Hepatocyte (in vitro differentiated cells): ENCODE measurements at places on chromosomes 5 and 9. TPM values are rescaled to one million over a fixed set of nuclear protein-coding genes. Genes with fewer than 3 reads are reported as not detected.

DNA sequence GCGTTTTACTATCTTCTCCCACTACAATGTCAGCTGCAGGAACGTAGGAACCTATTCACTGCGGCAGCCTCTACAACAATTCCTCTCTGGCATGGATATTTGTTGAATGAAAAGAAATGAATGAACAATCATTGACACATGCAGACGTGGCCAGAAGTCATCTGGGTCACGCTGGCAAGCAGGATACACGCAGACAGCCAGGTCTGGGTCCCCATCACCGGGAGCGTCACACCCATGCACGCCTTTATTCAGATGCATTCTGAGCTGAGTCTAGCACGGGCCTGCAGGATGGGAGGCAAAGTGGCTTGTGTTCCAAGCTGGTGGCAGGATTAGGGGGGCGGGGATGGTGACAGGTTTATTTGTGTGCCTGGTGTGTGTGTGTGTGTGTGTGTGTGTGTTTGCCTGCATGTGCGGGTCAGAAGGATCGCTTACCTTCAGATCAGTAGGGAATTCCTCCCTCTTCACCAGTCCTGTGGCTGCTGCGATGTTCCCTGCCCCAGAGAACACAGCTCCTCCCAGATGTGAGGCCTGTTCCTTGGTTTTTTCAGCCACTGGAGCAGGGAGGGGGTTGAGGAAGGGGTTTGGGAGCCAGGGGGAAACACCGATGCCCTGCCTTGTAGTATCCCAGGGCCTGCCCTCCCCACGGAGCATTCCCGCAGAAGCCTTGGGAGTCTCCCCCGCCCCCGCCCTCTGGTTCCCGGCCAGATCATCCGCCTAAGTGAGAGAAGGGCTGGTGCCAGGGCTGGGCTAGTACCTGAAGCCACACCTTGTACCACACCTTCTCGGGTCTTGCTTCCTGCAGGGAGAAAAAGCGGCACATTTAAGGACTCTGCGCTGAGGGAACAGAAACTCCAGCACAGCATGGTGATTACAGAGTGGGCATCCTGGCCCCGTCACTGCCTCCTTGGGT lies 4.1 kb downstream of the SNCB start:
- no peaks in the 10 kb centered on the region for H3K4me1 ChIP-seq
- H3K27me3 ChIP-seq = peaks cover 77% of the 10 kb centered on the region
- DNase-seq = no peak
- H3K36me3 ChIP-seq = no peaks in the 10 kb centered on the region
- H3K27ac ChIP-seq = no peak overlapping the region

GRCh38 chr5:156794687-156795086 lies 55.4 kb upstream of the PPP1R2B start:
- DNase-seq = no peak
- H3K4me3 ChIP-seq = no peak overlapping the region
- no peaks in the 10 kb centered on the region for H3K4me1 ChIP-seq

DNA sequence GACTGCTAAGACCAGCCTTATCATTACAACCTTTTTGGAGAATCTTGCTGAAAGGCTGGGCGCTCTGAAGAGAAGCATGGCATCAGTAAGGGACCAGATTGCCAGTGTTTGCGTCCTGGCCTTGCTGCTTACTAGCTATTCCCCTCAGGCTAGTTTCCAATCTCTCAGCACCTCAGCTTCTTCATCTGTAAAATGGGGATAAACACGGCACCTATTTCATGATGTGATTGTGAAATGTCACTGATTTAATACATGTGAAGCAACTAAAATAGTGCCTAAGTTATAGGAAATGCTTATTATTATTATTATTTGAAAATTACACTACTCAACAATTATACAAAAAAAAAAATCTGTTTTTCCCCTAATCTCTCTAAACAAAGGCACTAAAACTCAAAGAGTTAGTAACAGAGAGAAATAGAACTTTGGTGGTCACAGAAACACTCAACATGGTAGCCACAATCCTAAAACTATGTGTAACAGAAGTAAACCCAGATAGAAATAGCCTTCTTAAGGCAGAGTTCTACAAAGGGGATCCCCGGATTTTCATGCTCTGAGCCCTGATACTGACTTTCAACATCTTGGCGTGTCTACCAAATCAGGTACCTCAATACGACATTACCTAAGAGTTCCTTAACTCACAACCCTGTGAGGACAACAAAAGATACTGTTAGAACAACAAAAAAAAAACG lies 62.0 kb downstream of the ENC1 start:
- no peaks in the 10 kb centered on the region for H3K27me3 ChIP-seq
- DNase-seq = no peak
- H3K27ac ChIP-seq = no peak overlapping the region

- H3K36me3 ChIP-seq = no peaks in the 10 kb centered on the region
- no peaks in the 10 kb centered on the region for H3K27me3 ChIP-seq
- DNase-seq = no peak
- no peak overlapping the region for H3K27ac ChIP-seq
Measured at GRCh38 chr9:91211414-91211813, 150.3 kb downstream of the AUH start.

GRCh38 chr5:63097286-63097685 lies 518.7 kb downstream of the LRRC70 start:
- no peaks in the 10 kb centered on the region for H3K36me3 ChIP-seq
- peaks cover 12% of the 10 kb centered on the region for H3K4me1 ChIP-seq
- H3K4me3 ChIP-seq = no peak overlapping the region
- DNase-seq = no peak
- H3K27me3 ChIP-seq = no peaks in the 10 kb centered on the region

- H3K27me3 ChIP-seq = no peaks in the 10 kb centered on the region
- no peak overlapping the region for H3K4me3 ChIP-seq
- no peaks in the 10 kb centered on the region for H3K36me3 ChIP-seq
- no peak overlapping the region for H3K27ac ChIP-seq
- DNase-seq = no peak
Measured at GRCh38 chr5:90477621-90478215, 3.1 kb downstream of the POLR3G start.

Gene PCDHB2
- 23.0 and 27.7 TPM in 2 replicates for total RNA-seq

- no peak for DNase-seq
- no peaks in the 10 kb centered on the region for H3K27me3 ChIP-seq
- H3K4me3 ChIP-seq = no peak overlapping the region
Measured at GRCh38 chr5:86039351-86039750, 578.4 kb upstream of the COX7C start.

DNA sequence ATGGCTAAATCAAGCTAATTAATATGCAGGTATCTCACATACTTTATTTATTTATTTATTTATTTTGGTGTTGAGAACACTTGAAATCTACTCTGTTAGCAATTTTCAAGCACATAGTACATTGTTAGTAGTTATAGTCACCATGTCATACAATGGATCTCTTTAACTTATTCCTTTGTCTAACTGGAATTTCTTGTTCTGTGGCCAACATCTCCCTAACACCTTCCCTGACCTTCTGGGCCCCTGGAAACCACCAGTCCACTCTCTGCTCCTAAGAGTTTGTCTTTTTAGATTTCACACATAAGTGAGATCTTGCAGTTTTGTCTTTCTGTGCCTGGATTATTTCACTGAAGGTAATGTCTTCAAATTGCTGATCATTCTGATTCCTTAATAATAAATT lies 229.1 kb downstream of the SEMA5A start:
- H3K27me3 ChIP-seq = no peaks in the 10 kb centered on the region
- H3K36me3 ChIP-seq = no peaks in the 10 kb centered on the region
- H3K27ac ChIP-seq = no peak overlapping the region
- H3K4me3 ChIP-seq = no peak overlapping the region
- H3K4me1 ChIP-seq = no peaks in the 10 kb centered on the region

DNA sequence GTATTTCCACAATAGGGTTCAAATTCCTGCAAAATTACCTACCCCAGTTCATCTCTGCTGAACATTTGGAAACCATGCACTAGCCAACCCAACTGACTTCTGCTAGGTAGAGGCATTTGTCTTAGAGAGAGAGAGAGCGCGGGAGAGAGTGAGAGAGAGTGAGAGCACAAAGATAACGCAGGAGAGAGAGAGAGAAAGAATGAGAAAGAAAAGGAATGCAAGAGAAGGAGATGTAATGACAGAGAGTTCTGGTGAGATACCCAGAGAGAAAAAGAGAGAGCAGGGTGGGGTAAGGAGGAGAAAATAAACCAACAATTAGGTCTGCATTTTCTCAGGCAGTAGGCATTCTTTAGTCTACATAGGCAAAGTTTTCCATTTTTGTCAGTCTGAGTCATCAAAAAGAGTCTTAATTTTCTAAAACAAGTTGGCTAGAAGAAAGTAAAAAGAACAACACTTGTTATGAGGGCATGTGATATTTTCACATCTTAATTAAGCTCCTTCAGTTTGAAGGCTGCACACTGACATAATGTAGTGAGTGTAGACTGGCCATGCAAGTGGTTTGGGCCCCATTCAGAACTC lies 98.2 kb downstream of the MAP1B start:
- H3K27ac ChIP-seq = no peak overlapping the region
- DNase-seq = no peak

Gene MSX2
- 20.7 and 28.8 TPM in 2 replicates for total RNA-seq

Gene PCDHGB6
- 11.6 and 13.6 TPM in 2 replicates for total RNA-seq

DNA sequence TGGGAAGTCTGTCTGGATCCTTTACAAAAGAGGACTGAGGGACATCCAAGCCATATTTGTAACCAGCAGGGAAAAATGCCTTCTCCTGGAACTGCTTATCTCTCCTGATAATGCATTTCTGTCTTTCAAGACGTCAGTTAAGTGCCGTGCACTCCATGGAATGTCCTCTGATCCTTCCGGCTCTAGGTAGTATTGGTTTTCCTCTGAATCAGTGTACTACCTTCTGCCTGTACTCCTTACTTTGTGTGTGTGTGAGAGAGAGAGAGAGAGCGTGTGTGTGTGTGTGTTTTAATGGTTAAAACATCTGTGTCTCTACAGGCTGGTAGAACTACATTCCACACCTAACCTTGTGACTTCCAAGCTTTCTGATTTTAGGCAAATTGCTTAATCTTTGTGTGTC lies 89.9 kb downstream of the PIP5K1B start:
- peak; percentile 65 for DNase-seq
- H3K36me3 ChIP-seq = no peaks in the 10 kb centered on the region
- no peaks in the 10 kb centered on the region for H3K27me3 ChIP-seq
- H3K4me1 ChIP-seq = peaks cover 12% of the 10 kb centered on the region

DNA sequence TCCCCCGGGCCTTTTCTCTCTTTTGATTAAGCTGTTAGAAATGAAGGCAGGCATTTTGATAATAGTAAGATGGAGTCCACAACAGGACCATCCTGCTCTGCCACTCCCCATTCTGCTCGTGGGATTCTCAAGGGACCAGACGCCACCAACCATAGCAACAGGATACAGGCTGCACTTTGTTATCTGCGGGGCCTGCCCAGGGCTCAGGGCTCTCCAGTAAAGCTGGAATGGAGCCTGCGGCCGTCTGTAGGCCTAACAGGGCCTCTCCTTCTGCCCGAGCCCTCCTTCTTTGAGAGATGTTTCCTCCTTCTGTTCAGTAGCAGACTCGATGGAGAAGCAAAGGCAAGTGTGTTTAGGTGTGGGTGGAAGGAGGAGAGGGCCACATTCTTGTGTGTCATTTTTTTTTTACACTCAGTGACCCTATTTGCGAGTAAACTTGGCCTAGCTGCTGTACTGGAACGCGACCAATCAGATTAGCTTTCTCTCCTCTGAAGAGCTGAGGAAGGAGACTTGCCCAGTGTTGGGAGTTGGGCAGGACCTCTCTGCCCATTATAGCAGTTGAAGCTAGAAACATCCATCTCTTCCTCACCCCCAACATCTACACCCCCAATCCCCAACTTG lies 8.9 kb upstream of the EPB41L4B start:
- H3K27me3 ChIP-seq = no peaks in the 10 kb centered on the region
- H3K4me3 ChIP-seq = no peak overlapping the region
- peak overlapping the region; percentile 82 for H3K27ac ChIP-seq
- H3K36me3 ChIP-seq = no peaks in the 10 kb centered on the region
